ENCODE measurements at places on chromosomes 5 and 9.
A peak's percentile ranks its signal among the peaks of the same experiment; 100 is the strongest.

DNA sequence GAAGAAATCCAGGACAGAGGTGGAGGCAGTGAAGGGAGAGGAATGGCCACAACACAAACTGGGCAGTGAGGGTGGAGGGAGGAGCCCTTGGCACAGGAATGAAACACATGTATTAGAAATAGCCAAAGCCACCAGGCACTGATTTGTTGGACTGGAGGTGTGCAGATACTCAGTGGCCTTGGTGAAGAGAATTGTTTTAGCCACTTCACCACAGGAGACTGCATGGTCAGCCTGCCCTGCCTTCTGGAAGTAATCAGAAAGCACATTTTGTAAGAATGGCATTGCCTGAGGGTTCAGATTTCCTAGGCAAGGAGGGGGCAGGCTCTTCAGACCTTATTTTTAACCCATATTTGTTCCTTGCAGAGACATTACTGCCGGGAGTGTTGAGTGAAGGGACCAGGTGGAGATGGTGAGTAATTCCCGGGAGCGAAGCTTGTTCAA, 2.2 kb downstream of the SGCD start:
- no peaks in the 10 kb centered on the region for H3K27me3 ChIP-seq
- H3K36me3 ChIP-seq, result no peaks in the 10 kb centered on the region
- no peak for DNase-seq

- H3K27ac ChIP-seq, result no peak overlapping the region
- no peak overlapping the region for H3K4me3 ChIP-seq
- H3K4me1 ChIP-seq, result peaks cover 6% of the 10 kb centered on the region
- H3K36me3 ChIP-seq, result peaks cover 5% of the 10 kb centered on the region
These were observed 97.9 kb downstream of the CDH6 start for GRCh38 chr5:31291323-31291854.

GRCh38 chr5:75053054-75053303, 621 bp upstream of the GCNT4 start:
- no peak for DNase-seq
- H3K4me1 ChIP-seq, result peaks cover 37% of the 10 kb centered on the region
- H3K4me3 ChIP-seq, result peak overlapping the region; percentile 78
- peaks cover 53% of the 10 kb centered on the region for H3K27me3 ChIP-seq
- H3K27ac ChIP-seq, result no peak overlapping the region

DNA sequence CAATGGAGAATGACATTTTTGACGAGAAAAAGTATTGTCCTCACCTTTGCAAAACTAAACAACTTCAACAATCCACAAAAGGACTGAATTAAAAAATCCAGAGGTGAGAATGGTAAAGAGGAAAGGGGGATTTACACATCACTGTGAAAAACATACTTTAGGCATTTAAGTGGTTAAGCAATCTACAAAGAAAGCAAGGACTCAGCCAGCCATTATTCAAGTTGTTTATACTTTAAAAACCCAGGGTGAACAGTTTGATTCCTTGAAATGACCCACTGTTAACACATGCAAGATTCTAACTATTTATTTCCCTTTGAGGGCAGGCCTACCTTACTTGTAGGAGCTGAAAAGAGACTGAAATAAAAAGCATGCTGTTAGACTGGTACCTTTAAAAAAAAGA, 29.3 kb downstream of the TUT7 start:
- H3K36me3 ChIP-seq, result peaks cover 50% of the 10 kb centered on the region
- H3K27ac ChIP-seq, result no peak overlapping the region
- no peak for DNase-seq
- no peak overlapping the region for H3K4me3 ChIP-seq

GRCh38 chr9:129641750-129642585, at the start of gene ASB6:
Gene ASB6, minus strand, starts transcription at chr9:129642151. Its CDS starts 152 bp downstream, at chr9:129641999.
- DNase-seq, result peak; percentile 100
- peak within 1 kb of the TSS; percentile 85 for H3K27ac ChIP-seq
- H3K4me1 ChIP-seq, result peaks cover 48% of the 10 kb centered on the region
- no peaks in the 10 kb centered on the region for H3K27me3 ChIP-seq
- H3K36me3 ChIP-seq, result peaks cover 12% of the 10 kb centered on the region

- H3K36me3 ChIP-seq, result no peaks in the 10 kb centered on the region
- peaks cover 24% of the 10 kb centered on the region for H3K27me3 ChIP-seq
- no peak for DNase-seq
- no peak overlapping the region for H3K27ac ChIP-seq
- H3K4me3 ChIP-seq, result no peak overlapping the region
- peaks cover 14% of the 10 kb centered on the region for H3K4me1 ChIP-seq
These were observed 45.7 kb upstream of the TGFBR1 start for GRCh38 chr9:99058964-99059921.

- no peak overlapping the region for H3K27ac ChIP-seq
- H3K36me3 ChIP-seq, result no peaks in the 10 kb centered on the region
- no peak for DNase-seq
- H3K4me3 ChIP-seq, result no peak overlapping the region
- H3K27me3 ChIP-seq, result peaks cover 20% of the 10 kb centered on the region
These were observed 259.8 kb upstream of the ADAMTS16 start for GRCh38 chr5:4880304-4880741.

- no peak for DNase-seq
- H3K27ac ChIP-seq, result no peak overlapping the region
- H3K36me3 ChIP-seq, result no peaks in the 10 kb centered on the region
- H3K4me1 ChIP-seq, result peaks cover 12% of the 10 kb centered on the region
- peaks cover 11% of the 10 kb centered on the region for H3K27me3 ChIP-seq
These were observed 83.7 kb downstream of the TRPM6 start for GRCh38 chr9:74804018-74804385.

DNA sequence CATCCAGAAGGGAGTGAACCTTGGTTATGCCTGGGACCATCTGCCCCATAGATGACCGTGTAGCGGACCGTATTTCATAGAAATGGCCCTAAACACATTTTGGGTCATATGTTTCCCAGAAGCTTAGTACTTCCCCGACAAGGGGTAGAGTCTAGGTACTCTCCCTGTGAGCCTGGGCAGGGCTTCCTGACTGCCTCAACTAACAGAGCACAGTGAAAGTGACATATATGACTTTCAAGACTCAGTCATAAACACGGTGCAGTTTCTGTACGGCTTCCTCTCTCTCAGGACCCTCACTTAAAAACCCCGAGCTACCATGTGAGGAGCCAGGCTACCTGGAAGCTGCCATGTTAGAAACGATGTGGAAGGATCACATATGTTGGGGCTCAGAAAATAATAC, 20.9 kb downstream of the C9orf57 start:
- no peaks in the 10 kb centered on the region for H3K36me3 ChIP-seq
- peaks cover 5% of the 10 kb centered on the region for H3K27me3 ChIP-seq
- no peaks in the 10 kb centered on the region for H3K4me1 ChIP-seq

- peaks cover 15% of the 10 kb centered on the region for H3K4me1 ChIP-seq
- H3K4me3 ChIP-seq, result no peak overlapping the region
- peaks cover 23% of the 10 kb centered on the region for H3K36me3 ChIP-seq
These were observed 44.3 kb downstream of the BICD2 start for GRCh38 chr9:92720209-92720765.

DNA sequence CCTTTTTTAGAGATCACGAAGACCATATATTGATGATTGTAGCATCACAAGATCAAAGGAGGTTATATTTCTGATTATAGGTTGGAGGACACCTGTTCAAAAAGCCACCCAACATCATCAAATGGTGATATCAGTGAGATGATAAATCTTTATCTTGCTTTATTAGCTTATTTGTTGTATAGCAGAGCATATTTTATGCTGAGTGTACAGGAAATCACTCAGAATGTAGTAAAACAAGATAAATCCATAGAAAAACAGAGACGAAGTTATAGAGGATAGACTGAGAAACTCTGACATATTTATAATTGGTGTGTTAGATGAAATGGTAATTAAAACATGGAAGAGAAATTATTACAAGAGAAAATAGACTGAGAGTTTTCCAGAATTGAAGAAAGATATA, 69.8 kb upstream of the DMAC1 start:
- H3K27me3 ChIP-seq, result no peaks in the 10 kb centered on the region
- H3K4me3 ChIP-seq, result no peak overlapping the region
- H3K4me1 ChIP-seq, result no peaks in the 10 kb centered on the region
- H3K36me3 ChIP-seq, result no peaks in the 10 kb centered on the region
- DNase-seq, result no peak

DNA sequence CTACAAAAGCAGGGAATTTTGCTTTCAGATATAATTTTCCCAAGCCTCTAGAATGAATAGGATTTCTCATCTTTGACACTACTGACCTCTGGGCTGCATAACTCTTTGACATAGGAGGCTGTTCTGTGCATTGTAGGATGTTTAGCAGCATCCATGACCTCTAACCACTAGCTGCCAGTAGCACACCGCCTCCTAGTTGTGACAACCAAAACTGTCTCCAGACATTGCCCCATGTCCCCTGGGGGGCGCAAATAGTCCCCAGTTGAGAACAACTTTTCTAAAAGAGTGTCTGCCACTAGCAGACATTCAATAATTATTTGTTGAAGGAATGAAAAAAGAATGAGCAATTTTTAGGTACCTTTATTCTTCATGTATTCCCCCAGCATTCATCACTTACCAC, 51.8 kb downstream of the POU4F3 start:
- H3K4me1 ChIP-seq, result peaks cover 8% of the 10 kb centered on the region
- peaks cover 7% of the 10 kb centered on the region for H3K27me3 ChIP-seq
- H3K4me3 ChIP-seq, result no peak overlapping the region
- no peak for DNase-seq
- no peaks in the 10 kb centered on the region for H3K36me3 ChIP-seq

- peaks cover 4% of the 10 kb centered on the region for H3K27me3 ChIP-seq
- H3K4me1 ChIP-seq, result peaks cover 59% of the 10 kb centered on the region
- H3K4me3 ChIP-seq, result peak overlapping the region; percentile 56
- H3K36me3 ChIP-seq, result no peaks in the 10 kb centered on the region
These were observed 1.4 kb upstream of the GLRX start for GRCh38 chr5:95823738-95824609.

DNA sequence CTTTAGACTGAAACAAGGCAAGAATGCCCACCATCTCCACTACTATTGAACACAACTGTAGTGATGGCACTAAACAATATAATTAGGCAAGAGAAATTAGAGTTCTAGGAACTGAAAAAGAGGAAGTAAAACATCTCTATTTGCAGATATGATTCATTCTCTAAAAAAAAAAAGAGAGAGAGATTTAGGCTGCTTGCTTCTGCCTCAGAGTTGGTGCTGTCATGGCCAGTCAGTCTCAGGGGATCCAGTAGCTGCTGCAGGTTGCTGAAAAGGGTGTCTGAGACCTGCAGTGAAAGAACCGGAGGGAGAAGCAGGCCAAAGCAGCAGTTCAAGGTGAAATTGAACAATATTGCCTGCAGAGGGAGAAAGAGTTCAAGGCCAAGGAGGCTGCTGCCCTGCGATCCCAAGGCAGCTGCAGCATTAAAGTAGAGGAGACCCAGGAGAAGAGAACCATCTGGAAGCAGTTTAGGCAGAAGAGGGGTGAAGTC, 72.5 kb downstream of the AP3B1 start:
- H3K27me3 ChIP-seq, result peaks cover 3% of the 10 kb centered on the region
- H3K36me3 ChIP-seq, result peaks cover 49% of the 10 kb centered on the region
- no peak overlapping the region for H3K4me3 ChIP-seq
- H3K4me1 ChIP-seq, result no peaks in the 10 kb centered on the region

DNA sequence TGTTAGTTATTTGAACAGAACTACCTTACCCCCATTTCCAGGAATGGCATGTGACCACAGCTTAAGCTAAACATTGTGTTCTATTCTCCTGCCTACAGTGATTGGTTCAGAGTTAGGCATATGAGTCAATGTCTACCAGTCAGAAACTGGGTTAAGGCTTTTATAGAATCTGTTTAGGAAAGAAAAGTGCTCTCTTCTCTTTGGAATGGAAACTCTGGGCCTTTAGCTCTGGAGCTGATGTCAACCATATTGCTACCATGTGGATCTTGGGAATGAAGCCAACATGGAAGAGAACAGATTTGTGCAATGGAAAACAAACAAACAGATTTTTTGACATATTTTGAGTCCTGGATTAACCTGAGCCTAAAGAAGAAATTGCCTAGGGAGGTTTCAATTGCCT, 488.9 kb upstream of the TNC start:
- H3K4me3 ChIP-seq, result no peak overlapping the region
- H3K27me3 ChIP-seq, result no peaks in the 10 kb centered on the region
- H3K36me3 ChIP-seq, result no peaks in the 10 kb centered on the region

GRCh38 chr5:123571927-123572326, 60.0 kb downstream of the CSNK1G3 start:
- H3K4me1 ChIP-seq, result no peaks in the 10 kb centered on the region
- H3K4me3 ChIP-seq, result no peak overlapping the region
- no peaks in the 10 kb centered on the region for H3K27me3 ChIP-seq
- H3K36me3 ChIP-seq, result peaks cover 40% of the 10 kb centered on the region

DNA sequence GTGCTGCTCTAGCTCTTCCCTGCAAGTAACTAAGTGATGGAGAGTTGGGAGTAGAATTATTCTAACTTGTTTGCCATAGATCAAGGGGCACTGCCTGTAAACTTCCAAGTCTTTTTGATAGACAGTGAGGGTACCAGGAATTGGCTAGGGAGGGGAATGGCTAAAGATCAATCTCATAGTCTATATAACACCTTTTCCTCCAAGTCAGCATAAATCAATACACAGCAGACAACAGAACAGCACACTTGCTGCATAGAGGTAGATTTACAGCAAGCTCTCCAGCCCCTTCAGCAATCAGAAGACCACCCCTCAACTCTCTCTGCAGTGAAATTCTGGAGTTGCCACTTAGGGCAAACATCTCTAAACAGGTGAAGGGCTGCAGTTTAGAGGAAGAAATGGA, 643.5 kb upstream of the KLF4 start:
- peaks cover 3% of the 10 kb centered on the region for H3K27me3 ChIP-seq
- no peaks in the 10 kb centered on the region for H3K36me3 ChIP-seq
- H3K4me3 ChIP-seq, result no peak overlapping the region
- H3K27ac ChIP-seq, result no peak overlapping the region

DNA sequence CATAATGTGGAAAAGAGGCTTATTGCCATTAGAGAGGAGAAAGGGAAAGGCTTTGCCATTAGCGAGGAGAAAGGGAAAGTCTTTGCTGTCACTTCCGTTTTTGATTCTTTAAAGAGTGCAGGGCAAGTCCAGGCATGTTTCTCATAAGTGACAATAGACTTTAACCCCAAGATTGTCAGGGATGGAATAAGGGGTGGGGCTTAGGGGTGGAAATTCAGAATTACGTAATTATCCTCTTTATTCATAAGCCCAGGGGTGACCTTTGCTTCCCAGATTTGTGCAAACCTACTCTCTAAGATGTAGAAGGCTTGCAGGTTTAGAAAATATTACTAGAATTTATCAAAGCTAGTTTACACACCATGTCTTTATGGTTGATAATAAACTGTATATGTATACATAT, 2.3 kb upstream of the PLK2 start:
- H3K27ac ChIP-seq, result no peak overlapping the region
- DNase-seq, result no peak
- no peaks in the 10 kb centered on the region for H3K27me3 ChIP-seq
- H3K4me3 ChIP-seq, result no peak overlapping the region

DNA sequence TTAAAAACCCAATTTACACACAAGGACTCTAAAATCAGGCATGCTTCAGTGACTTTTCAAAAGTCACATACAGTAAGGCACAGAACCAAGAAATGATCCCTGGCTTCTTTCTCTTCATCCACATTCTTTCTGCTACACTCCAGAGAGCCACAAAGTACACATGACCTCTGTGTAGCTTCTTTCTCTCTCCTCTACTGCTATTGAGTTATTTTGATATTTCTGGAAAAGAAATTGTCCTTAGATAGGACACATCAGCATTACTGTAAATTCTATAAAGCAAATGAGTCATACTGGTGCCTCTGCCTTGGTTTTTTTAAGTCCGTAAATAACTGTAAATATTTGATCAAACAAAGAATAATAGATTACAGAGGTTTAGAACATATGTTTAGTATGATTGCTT, 96.3 kb downstream of the KIAA0825 start:
- H3K4me1 ChIP-seq, result no peaks in the 10 kb centered on the region
- H3K4me3 ChIP-seq, result no peak overlapping the region
- no peaks in the 10 kb centered on the region for H3K27me3 ChIP-seq
- no peak for DNase-seq
- H3K27ac ChIP-seq, result no peak overlapping the region

- no peak for DNase-seq
- no peak overlapping the region for H3K4me3 ChIP-seq
- H3K36me3 ChIP-seq, result no peaks in the 10 kb centered on the region
These were observed 21.7 kb downstream of the ZNF366 start for GRCh38 chr5:72485430-72485974.
